ENCODE measurements at places on chromosomes 16 and 17.

DNA sequence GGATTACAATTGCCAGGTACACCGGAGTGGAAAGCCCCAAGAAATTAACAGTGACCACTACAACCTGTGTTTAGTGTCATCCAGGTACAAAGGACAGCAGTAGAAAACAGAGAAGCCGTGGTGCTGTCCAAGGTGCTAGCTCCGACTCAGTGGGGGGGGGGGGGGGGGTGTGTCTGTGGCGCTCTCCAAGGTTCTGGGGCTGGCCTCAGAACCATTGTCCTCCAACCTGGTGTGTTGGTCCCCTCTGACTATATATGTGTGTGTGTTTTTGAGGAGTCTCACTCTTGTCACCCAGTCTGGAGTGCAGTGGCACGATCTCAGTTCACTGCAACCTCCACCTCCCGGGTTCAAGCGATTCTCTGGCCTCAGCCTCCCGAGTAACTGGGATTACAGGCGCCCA, 5.8 kb upstream of the ZNF23 start:
- peak; percentile 42 for DNase-seq

GRCh38 chr17:68320311-68320865, 29.1 kb downstream of the ARSG start:
- no peak for DNase-seq

- no peak for DNase-seq
Observed at GRCh38 chr17:50549969-50550368, 3.0 kb downstream of the SPATA20 start.

GRCh38 chr17:67375716-67376115, 1.4 kb upstream of the PITPNC1 start:
- no peak for DNase-seq

GRCh38 chr16:13110124-13110796, 208.9 kb downstream of the SHISA9 start:
- peak; percentile 65 for DNase-seq

DNA sequence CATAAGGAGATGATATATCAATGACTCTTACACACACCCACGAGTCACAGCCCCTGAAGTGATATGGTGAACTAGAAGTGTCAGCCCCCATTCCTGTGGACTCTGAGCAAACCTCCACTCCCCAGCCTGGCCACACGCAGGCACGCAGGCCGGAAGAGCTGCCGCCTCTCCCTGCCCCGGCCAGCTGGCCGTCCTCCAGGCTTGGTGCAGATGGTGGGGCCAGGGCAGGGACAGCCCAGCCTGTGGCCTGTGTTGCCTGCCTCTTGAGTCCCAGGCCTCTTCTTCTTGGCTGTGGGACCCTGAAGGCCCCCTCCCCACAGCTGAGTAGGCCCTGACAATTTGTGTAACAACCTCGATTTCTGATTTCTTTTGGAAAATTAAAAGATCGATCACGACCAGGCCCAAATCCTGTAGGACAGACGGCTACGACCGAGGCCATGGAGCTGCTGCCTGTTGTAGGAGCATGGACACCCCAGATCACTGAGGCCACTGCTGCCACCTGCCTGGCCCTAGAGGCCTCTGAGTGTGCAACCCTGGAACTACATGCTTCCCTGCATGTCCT, 10.0 kb upstream of the MPRIP start:
- no peak for DNase-seq

GRCh38 chr16:10612649-10613179, 32.3 kb upstream of the EMP2 start:
- DNase-seq: no peak

- no peak for DNase-seq
Observed at GRCh38 chr16:17802571-17802970, 331.8 kb upstream of the XYLT1 start.

DNA sequence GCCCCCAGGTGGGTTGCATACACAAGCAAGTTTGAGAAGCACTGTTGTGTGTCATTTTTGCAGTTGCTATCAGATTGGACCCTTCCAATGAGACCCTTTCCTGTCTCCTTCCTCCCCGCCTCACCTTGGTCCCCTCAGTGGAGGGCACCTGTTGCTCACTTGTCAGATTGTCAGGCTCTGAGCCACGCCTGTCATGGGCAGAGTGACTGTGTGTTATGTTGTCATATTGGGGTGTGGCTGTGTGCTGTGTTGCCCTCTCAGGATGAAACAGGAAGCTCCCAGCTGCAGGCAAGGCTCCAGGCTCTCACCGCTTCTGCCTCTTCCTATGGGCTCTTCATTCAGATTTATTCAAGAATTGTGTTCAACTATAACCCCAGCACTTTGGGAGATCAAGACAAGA, 302.9 kb downstream of the CPPED1 start:
- DNase-seq: no peak

All from renal cortex interstitium (tissue), 15 donors.